Glomerular endothelial cell (primary cell): ENCODE measurements at places on chromosomes 2 and 18. TPM values are rescaled to one million over a fixed set of nuclear protein-coding genes. Genes with fewer than 3 reads are reported as not detected.

Gene CRYBA2
- not detected in 2 replicates for total RNA-seq

Gene DOK6
- 1.1 and 1.2 TPM in 2 replicates for total RNA-seq

- no peak for DNase-seq
Measured at GRCh38 chr18:2612996-2613395, 41.6 kb downstream of the NDC80 start.

- no peak for DNase-seq
Measured at GRCh38 chr2:180077295-180077906, 70.3 kb upstream of the CWC22 start.

DNA sequence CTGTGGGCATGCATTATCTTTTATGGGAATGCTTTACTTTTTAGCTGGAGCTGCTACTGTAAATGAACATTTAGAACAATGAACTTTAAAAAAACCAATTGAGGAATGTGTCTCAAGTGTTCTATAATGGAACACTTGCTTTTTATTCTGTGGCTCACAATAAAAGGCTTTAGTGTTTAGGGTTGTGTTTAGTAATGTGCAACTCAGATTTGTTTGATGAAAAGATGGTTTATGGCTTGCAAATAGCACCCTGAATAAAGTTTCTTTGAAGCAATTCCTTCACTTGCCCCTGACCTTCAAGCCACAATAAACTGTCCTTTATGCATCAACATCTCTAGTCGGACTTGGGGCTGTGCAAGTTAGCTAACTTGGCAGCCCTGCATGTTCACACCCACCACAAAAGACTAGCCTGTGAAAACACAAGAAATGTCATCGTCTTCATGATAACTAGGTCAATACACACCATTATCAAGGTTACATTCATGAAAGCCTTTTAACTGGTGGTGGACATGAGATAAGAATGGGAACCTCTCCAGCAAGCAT is 98.7 kb downstream of the MYO1B start:
- no peak for DNase-seq

GRCh38 chr2:12119841-12120240 is 373.4 kb downstream of the LPIN1 start:
- DNase-seq: no peak

GRCh38 chr2:238869293-238870124 is 21.6 kb downstream of the TWIST2 start:
- DNase-seq: no peak

Gene NAT8
- not detected in 2 replicates for total RNA-seq

GRCh38 chr2:1593371-1594122 is 150.8 kb downstream of the PXDN start:
- no peak for DNase-seq

Gene DHX57
- total RNA-seq: 19.5 and 20.2 TPM in 2 replicates

DNA sequence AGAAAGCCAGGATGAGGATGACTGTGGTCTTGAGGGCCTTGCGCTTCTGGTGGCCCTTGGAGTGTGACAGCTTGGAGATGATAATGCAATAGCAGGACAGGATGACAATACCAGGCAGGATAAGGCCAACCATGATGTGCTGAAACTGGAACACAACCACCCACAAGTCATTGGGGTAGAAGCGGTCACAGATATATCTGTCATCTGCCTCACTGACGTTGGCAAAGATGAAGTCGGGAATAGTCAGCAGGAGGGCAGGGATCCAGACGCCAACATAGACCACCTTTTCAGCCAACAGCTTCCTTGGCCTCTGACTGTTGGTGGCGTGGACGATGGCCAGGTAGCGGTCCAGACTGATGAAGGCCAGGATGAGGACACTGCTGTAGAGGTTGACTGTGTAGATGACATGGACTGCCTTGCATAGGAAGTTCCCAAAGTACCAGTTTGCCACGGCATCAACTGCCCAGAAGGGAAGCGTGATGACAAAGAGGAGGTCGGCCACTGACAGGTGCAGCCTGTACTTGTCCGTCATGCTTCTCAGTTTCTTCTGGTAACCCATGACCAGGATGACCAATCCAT is 2.7 kb downstream of the CXCR4 start:
- DNase-seq: no peak

DNA sequence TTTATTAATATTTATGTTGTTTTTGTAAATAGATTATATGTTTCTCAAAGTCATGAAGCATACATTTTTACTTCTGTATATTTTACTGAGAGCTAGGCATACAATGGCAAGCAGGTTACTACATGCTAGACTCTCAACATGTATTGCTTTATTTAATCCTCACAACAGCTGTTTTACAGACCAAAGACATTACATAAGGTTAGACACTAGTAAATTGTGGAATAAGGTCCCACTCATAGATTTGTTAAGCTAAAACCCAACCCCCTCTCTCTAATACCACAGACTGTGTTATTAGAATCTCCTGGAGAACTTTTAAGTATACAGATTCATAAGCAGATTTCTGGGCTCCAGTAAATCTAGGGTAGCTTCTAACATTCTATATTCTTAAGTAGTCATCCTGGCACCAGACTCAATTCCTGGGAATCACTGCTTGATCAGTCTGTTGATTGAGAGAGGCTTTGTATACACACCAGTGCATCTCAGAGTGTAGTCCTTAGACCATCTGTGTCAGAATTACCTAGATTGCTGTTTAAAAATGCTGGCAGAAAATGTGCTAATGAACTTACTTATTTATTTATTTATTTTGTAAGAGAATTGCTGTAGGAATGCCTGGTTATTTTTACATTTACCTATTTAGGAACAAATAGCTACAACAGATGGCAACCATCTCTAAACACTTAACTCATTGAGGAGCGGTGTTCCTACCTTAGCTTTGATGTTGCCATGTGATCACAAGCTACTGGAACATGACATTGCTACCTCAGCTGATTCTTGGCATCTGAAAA is 153.5 kb upstream of the CAVIN2 start:
- DNase-seq: no peak

DNA sequence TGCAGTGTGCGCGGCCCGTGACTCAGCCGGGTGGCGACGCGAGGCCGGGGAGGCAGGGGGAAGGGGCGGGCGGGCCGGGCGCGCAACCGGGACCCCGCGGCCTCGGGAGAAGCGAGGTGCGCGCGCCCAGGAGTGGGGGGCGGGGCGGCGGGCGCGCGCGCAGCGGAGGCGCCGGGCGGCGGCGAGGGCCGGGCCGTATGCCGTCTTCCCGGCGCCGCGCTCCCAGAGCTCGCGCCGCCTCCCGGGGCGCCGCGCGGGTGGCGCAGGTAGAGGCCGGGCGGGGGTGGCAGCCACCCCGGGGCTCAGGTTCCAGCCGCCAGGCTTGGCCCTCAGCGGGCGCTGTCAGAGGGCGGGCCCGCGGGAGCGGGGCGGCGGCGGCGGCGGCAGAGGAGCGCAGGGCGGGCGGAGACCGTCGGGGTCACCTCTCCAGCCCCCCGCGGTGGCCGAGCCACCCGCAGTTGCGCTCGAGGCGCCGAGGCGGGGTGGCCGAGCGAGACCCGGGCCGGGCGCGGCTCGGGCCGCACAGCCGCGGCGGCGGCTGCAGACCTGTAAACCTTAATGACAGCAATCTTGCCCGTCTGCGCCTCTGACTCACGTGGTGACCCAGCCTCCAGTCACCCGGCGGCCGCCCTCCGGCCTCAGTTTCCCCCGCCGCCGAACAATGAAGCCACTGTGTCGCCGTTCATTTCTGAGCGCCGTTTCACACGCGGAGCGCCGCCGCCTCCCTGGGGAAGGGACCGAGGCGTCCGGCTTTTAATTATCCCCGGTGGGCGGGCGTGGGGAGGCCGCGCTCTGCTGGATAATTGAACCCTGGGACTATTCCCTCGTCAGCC is 25.3 kb upstream of the SMAD7 start:
- no peak for DNase-seq
